ENCODE measurements at places on chromosomes 16 and 17. TPM values are rescaled to one million over a fixed set of nuclear protein-coding genes. Genes with fewer than 3 reads are reported as not detected.
A peak's percentile ranks its signal among the peaks of the same experiment; 100 is the strongest.

C16orf87 gene
- total RNA-seq: 8.6 TPM

DNA sequence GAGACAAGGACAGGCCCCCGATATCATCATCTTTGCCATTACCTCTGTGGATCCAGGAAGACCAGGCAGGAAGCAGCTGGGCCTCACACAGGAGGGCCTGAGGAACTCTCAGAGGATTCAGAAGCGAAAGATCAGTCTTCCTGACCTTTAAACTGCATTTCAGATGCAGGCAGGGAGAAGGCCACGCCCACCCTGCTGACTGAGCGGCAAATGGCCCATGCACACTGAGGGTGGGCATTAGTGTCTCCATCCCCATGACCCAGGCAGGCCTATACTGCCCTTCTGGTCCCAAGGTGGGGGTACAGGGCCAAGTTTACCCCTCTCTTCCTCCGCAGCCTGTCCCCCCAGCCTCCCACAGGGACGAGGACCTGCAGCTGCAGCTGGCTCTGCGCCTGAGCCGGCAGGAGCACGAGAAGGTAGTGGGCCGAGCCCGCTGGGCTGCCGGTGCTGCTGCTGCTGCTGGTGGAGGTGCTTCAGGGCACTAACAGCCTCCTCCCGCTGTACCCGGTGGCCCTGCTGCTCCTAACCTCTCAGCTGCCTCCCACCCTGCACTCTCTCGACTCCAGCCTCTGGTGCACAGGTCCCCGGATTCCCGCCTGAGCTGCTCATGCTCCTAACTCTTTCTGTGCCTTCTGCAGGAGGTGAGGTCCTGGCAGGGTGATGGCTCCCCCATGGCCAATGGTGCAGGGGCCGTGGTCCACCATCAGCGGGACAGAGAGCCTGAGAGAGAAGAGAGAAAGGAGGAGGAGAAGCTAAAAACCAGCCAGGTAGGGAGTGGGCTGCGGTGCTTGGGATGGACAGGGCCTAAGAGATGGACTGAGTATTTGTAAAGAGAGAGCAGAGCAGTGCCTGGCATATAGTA is 6.2 kb downstream of the EPN3 start:
- H3K27me3 ChIP-seq: no peaks in the 10 kb centered on the region
- no peak for DNase-seq
- no peak overlapping the region for H3K27ac ChIP-seq
- peaks cover 4% of the 10 kb centered on the region for H3K36me3 ChIP-seq

DNA sequence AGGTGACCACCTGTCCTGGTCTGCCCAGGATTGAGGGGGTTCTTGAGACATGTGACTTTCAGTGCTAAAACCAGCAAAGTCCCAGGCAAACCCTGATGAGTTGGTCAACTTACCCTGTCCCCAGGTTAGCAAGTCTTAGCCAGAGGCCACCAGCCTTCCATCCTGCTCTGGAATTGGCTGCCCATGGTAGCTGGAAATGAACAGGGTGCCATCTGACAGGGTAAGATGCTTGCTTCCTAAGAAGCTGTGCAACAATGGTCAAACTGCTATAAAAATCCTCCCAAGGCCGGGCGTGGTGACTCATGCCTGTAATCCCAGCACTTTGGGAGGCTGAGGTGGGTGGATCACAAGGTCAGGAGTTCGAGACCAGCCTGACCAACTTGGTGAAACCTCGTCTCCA is 22.8 kb upstream of the MTMR4 start:
- no peaks in the 10 kb centered on the region for H3K36me3 ChIP-seq
- no peak overlapping the region for H3K27ac ChIP-seq
- no peak for DNase-seq
- peaks cover 15% of the 10 kb centered on the region for H3K4me1 ChIP-seq
- H3K4me3 ChIP-seq: no peak overlapping the region
- H3K27me3 ChIP-seq: peaks cover 7% of the 10 kb centered on the region

HBQ1 gene
- not detected for total RNA-seq

- DNase-seq: no peak
- H3K27me3 ChIP-seq: no peaks in the 10 kb centered on the region
- no peaks in the 10 kb centered on the region for H3K36me3 ChIP-seq
- no peak overlapping the region for H3K4me3 ChIP-seq
Observed at GRCh38 chr17:12530161-12530560, 135.5 kb upstream of the MYOCD start.

TMEM235 gene
- not detected for total RNA-seq

DNA sequence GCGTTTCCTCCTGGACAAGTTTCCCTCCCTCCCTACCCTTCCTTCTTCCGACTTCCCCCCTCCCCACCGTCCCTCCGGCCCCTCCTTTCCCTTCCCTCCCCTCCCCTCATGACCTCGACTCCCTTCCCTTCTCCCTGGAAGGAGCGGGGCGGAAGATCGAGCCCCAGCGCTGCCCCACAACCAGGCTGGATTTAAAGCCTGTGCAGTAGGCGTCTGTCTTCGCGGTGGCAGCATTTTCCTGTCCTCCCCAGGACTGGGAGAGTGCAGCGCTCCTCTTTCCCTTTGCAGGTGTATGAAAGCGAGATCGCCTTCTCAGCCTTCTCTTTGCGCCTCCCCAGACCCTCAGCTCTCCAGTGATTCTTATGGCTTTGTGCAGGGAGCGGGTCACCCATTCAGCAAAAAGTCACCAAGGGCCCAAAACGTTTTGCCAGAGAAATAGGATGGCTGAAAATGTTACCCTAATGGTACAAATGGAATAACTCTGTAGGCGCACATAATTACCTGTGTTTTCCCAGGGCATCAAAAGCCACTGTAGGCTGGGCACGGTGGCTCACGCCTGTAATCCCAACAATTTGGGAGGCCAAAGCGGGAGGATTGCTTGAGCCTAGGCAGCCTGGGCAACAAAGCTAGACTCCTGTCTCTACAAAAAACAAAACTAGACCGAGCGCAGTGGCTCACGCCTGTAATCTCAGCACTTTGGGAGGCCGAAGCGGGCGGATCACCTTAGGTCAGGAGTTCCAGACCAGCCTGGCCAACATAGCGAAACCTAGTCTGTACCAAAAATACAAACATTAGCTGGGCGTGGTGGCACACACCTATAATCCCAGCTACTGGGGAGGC is 40.8 kb downstream of the SLFN12L start:
- peaks cover 69% of the 10 kb centered on the region for H3K27me3 ChIP-seq
- H3K4me3 ChIP-seq: no peak overlapping the region
- no peaks in the 10 kb centered on the region for H3K4me1 ChIP-seq
- no peak for DNase-seq

DNA sequence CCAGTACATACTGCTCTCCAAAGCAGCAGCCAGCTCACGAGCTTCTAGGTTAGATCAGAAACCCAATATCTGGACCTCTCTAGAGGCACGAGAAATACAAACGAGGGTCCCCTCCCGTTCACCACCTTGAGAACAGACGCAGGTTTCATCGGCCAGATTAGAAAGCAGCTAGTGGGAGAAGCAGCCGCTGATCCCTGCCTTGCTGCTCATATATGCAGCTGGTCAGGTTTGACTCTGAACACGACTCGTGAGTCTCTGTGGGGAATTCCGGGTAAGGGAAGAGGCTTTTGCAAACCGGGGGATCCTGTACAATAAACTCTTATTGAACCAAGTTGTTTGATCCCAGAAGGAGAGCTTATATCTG is 1.6 kb downstream of the VAT1L start:
- peaks cover 42% of the 10 kb centered on the region for H3K27me3 ChIP-seq
- H3K27ac ChIP-seq: no peak overlapping the region
- no peak for DNase-seq

DNA sequence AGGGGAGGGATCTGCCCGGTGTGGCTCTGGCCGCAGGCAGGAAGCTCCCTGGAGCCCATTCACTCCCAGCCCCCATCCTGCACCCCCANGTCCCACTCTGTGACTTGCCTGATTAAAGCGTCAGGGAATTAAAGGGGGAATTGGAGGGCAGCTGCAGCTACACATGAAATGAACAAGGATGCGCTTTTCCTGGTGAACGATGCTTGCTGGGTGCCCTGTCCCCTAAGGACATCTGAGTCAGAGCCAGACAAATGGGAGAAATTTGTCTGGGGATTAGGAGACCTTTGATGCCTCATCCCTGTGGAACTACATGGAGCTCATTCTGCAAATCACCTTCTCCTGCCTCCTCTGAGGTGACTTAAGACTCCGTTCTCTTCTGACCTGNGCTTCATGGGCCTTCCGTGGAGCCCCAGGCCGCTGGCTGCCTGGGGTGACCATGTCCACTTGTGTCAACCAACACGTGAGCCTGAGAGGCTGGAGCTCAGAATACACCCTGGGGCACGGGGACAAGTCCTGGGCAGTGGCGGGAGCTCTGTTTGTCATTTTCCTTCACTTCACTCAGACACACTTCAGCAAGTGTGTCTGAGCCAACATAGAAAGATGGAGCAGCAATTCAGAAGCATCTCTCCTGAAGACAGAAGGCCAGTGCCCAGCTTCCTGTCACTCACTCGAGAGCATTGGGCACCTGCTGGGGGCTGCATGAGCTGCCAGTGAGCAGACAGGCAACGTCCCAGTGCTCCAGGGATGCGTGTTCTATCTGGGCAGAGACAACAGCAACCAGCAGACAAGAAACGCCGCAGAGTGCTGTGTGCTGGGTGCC is 54.1 kb downstream of the METRNL start:
- H3K4me3 ChIP-seq: no peak overlapping the region
- DNase-seq: peak; percentile 20
- H3K4me1 ChIP-seq: peaks cover 24% of the 10 kb centered on the region
- H3K27ac ChIP-seq: no peak overlapping the region
- no peaks in the 10 kb centered on the region for H3K36me3 ChIP-seq

GRCh38 chr16:10121491-10121890 is 60.7 kb downstream of the GRIN2A start:
- no peaks in the 10 kb centered on the region for H3K27me3 ChIP-seq
- H3K4me3 ChIP-seq: no peak overlapping the region
- H3K4me1 ChIP-seq: peaks cover 17% of the 10 kb centered on the region
- DNase-seq: peak; percentile 69
- no peak overlapping the region for H3K27ac ChIP-seq

DNA sequence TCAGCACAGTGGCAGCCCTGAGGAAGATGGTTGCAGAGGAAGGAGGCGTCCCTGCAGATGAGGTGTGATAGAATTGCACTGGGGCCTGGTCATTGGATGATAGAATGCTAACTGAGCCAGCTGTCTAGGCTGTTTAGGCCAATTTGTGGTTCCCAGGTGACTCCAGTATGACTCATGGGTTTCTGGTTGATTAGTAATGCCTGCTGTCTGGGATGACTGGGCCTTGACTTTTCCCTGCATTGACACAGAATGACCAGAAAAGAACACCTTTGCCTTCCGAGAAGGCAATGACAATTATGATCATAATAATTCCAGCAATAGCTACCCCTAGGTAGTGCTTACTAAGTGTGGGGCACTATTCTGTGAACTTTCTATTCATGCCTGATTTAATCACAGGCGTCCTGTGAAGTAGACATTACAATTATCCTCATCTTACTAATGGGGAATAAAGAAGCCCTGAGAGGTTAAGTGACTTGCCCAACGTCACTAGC is 31.5 kb downstream of the USP43 start:
- H3K27ac ChIP-seq: peak overlapping the region; percentile 83
- peak; percentile 91 for DNase-seq

GRCh38 chr17:76034428-76035350 is 7.6 kb upstream of the EVPL start:
- H3K4me1 ChIP-seq: peaks cover 4% of the 10 kb centered on the region
- no peak overlapping the region for H3K27ac ChIP-seq
- H3K36me3 ChIP-seq: peaks cover 7% of the 10 kb centered on the region

SLC6A2 gene
- 0.50 TPM for total RNA-seq

DNA sequence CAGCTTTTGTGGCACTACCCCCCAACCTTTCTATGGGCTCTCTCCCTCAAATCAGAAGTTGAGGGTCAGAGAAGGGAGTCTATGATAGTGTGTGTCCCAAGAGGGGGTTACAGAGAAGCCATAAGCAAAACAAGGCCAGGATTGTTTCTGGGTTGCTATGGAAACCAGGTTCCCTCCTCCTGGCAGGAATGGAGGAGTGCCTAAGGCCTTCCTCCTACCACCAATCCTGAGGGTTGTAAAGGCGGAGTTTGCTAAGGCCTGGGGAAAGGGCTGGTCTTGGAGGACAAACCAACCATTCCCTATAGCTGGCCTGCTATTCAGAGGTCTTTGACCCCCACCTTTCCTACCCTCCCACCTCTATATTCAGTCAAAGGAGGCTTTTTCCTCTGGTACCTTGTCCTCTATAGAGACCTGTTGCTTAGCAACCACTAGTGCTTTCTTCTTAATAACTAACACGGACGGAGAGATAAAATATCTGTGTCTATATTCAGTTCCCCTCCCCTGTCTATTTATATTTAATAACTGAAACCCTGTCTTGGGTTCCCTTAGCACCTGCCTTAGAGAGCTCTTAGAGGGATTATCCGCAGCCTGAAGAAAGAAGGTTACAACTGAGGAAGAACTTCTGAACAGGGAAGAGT is 43.4 kb downstream of the NEUROD2 start:
- no peaks in the 10 kb centered on the region for H3K27me3 ChIP-seq
- no peak for DNase-seq
- H3K4me3 ChIP-seq: no peak overlapping the region
- no peaks in the 10 kb centered on the region for H3K4me1 ChIP-seq
- no peak overlapping the region for H3K27ac ChIP-seq

GRCh38 chr17:46831573-46832330 is 13.3 kb upstream of the WNT3 start:
- H3K36me3 ChIP-seq: no peaks in the 10 kb centered on the region
- no peaks in the 10 kb centered on the region for H3K27me3 ChIP-seq
